ENCODE measurements at places on chromosomes 2 and 18. TPM values are rescaled to one million over a fixed set of nuclear protein-coding genes. Genes with fewer than 3 reads are reported as not detected.

Gene ATG16L1
- total RNA-seq, result 27.7 TPM

DNA sequence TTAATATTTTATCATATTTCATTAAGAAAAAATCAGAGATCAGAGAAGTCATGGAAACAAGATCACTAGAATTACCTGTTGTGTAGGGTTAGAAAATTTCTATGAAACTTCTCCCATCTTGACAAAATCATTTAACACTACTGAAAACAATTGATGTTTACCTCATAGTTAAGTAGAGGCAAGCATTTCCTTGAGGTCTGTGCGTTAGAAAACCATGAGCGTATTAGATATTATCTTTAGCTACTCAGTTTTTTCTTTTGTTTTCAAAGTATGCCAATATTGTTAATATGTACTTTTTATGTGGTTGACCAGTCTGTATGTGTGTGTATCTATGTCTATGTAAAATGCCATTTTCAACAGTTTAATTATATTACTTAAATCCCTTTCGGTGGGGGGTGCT lies 335.7 kb downstream of the PARD3B start:
- no peaks in the 10 kb centered on the region for H3K27me3 ChIP-seq
- no peak overlapping the region for H3K27ac ChIP-seq
- H3K36me3 ChIP-seq, result no peaks in the 10 kb centered on the region
- no peak overlapping the region for H3K4me3 ChIP-seq
- H3K4me1 ChIP-seq, result no peaks in the 10 kb centered on the region

Gene GAL3ST2
- not detected for total RNA-seq

DNA sequence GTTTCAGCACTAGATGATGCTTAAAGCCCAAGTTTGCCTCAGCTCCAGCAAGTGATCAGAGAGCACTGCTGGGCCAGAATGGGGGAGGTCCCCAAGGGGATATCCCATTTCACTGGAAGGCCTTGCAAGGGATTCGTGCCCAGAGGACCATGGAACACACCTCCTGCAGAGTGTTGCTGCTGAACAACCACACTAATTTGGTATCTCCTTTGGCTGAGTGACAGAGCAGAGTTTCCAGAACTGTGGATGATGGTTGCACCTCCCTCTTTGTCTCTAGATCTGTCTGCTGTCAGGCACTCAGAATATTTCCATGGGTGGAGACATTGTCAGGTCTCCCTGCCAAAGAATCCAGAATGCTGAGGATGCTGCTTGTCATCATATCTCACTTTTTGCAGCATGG lies 484.8 kb upstream of the NETO1 start:
- no peak overlapping the region for H3K4me3 ChIP-seq
- no peaks in the 10 kb centered on the region for H3K27me3 ChIP-seq
- no peak overlapping the region for H3K27ac ChIP-seq
- H3K4me1 ChIP-seq, result no peaks in the 10 kb centered on the region

DNA sequence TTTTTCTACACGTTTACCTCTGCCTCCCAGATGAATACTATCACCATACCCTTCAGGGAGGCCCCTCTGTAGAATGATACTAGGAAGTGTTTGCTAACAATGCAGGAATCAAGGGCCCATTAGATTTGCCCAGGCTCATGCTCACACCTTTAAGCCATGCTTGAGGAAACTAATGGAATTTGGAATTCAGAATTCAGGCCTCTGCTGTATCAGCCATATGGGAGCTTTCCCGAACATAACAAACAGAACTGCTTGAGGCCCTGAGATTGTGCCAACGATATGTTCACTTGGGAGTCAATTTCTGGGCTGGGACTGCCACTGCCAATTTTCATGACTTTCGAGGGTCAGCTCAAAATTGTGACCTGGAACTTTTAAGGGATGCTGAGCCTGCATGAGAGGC lies 282.5 kb downstream of the CLIP4 start:
- no peak for DNase-seq
- H3K27ac ChIP-seq, result no peak overlapping the region
- H3K4me3 ChIP-seq, result no peak overlapping the region
- no peaks in the 10 kb centered on the region for H3K36me3 ChIP-seq
- no peaks in the 10 kb centered on the region for H3K27me3 ChIP-seq

DNA sequence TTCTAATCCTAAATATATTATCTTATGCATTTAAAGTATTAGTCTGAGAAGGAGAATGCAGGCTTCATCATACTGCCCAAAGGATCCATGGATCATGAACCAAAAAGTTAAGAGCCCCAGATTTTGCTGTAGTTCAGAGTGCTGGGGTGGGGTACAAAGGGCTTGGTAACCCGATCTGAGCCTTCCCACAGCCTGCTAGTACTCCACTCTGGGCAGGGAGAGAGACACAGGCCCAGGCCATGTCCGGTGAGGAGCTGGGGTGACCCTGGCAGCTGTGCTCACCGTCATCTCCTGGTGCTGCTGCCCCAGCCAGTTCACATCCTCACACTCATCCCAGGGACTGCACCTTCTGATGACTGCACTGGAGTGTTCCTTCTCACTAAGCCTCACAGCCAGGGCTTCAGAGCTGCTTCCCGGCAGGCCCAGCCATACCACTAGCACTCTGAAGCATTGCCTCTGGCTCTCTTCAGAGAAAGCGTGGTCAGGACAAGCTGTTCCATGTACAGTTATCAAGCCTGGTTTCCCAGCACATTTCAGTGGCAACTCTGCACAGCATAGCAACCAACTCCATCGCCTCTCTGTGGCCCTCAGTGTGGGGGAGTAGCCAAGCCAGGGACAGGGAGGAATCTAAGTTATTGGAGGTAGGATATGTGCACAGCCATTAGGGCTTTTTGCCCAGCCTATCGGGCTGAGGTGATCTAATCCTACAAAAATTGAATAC lies 189.0 kb upstream of the CTAGE1 start:
- H3K36me3 ChIP-seq, result no peaks in the 10 kb centered on the region
- peaks cover 29% of the 10 kb centered on the region for H3K4me1 ChIP-seq
- no peak overlapping the region for H3K4me3 ChIP-seq
- peak; percentile 8 for DNase-seq
- no peaks in the 10 kb centered on the region for H3K27me3 ChIP-seq
- peak overlapping the region; percentile 48 for H3K27ac ChIP-seq

Gene GPR155
- 7.5 TPM for total RNA-seq

Gene GKN2
- total RNA-seq, result 195 TPM

DNA sequence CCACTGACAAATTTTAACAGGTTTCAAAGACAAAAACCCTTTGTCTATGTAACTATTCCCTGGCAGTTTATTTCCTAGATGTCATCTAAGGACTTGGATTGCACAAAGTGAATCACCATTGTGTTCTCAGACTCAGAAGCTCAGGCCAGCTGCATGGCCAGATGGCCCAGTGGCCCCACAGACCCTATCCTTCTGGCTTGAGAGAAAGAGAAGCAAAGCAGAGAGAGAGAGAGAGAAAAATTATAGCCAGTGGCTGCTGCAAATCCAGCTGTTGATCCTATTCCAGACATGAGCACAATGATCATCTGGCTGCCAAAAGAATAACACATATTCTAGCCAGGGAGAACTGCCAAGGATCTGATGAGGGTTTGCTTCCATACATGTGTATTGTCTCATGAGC lies 25.8 kb downstream of the CTLA4 start:
- no peaks in the 10 kb centered on the region for H3K4me1 ChIP-seq
- no peak overlapping the region for H3K4me3 ChIP-seq
- H3K27ac ChIP-seq, result no peak overlapping the region
- H3K27me3 ChIP-seq, result no peaks in the 10 kb centered on the region
- no peak for DNase-seq

DNA sequence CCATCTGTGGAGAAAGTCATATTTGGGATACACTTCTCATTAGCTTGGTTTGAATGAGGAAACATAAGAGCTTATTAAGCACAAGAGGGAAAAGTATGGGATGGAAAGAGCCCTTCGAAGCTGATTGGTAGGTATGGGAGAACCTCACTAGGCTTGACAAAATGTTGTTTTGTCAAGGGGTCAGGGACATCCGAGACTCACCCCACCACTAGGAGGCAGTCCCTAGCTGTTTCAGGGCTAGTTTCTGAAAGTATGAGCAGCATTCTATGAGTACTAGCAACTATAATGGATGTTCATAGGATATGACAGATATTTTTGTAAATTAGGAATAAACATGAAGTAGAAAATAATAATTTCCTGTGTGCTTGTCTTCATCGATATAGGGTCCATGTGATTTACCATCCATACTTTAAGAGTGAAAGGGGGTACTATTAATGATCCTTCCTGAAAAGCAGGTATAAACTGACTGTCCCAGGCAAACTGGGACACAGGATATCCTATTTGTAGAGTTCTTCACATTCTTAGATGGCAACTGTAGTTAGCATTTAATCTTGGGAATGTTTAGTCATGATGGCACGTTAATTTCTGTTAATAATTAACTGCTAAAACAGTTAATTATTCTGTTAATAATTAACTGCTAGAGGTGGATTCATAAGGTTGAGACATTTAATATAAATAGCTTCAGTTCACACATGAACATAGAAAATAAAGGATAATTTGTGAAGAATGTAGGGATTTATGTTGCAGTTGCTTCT lies 28.4 kb downstream of the OTX1 start:
- no peaks in the 10 kb centered on the region for H3K27me3 ChIP-seq
- H3K36me3 ChIP-seq, result no peaks in the 10 kb centered on the region
- no peak overlapping the region for H3K27ac ChIP-seq
- DNase-seq, result no peak
- H3K4me1 ChIP-seq, result no peaks in the 10 kb centered on the region

Gene KLF11
- 28.2 TPM for total RNA-seq

DNA sequence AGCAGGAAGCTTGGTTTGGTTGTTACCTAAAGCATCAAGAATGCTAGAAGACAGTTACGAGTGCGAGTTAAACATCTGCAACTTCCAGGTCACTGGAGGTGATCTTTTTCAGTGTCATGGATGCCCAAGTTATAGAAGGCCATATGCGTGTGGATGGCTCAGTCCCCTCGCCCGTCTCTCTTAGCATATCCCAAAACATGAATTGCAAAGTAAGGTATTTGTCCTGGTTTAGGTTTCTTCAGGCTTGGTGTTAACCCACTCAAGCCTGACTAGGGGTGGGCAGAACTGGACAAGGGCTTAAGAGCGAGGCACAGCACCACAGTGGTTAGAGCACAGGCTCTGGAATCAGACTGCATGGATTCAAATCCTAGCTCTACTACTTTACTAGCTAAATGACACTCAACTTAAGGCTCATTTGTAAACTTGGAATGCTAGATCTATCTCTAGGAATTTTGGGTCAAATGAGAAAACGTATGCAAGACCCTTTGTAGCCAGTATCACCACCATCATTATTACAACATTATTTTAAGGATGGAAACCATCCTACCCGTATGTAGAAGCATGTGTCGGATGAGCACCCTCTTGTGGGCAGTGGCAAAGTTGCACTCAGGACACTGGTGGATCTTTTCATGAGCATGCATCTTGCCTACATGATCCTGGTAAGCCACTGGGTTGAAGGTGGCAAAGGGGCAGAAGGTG lies 11.2 kb downstream of the ZNF142 start:
- no peak overlapping the region for H3K27ac ChIP-seq
- H3K27me3 ChIP-seq, result no peaks in the 10 kb centered on the region
- DNase-seq, result peak; percentile 30
- no peaks in the 10 kb centered on the region for H3K4me1 ChIP-seq
- H3K4me3 ChIP-seq, result no peak overlapping the region
- peaks cover 42% of the 10 kb centered on the region for H3K36me3 ChIP-seq

GRCh38 chr2:168851674-168852320 lies 38.4 kb downstream of the SPC25 start:
- no peak overlapping the region for H3K27ac ChIP-seq
- no peaks in the 10 kb centered on the region for H3K4me1 ChIP-seq
- no peak for DNase-seq
- H3K4me3 ChIP-seq, result no peak overlapping the region
- no peaks in the 10 kb centered on the region for H3K27me3 ChIP-seq

- peaks cover 51% of the 10 kb centered on the region for H3K4me1 ChIP-seq
- H3K36me3 ChIP-seq, result peaks cover 9% of the 10 kb centered on the region
- peak overlapping the region; percentile 87 for H3K27ac ChIP-seq
- no peaks in the 10 kb centered on the region for H3K27me3 ChIP-seq
- no peak overlapping the region for H3K4me3 ChIP-seq
- peak; percentile 46 for DNase-seq
Measured at GRCh38 chr18:9827793-9828505, 57.8 kb upstream of the TXNDC2 start.

GRCh38 chr2:215455958-215456357 lies 20.1 kb upstream of the FN1 start:
- no peaks in the 10 kb centered on the region for H3K36me3 ChIP-seq
- no peaks in the 10 kb centered on the region for H3K4me1 ChIP-seq
- H3K4me3 ChIP-seq, result no peak overlapping the region

Gene NEB
- total RNA-seq, result 0.31 TPM

Gene VAMP8
- total RNA-seq, result 289 TPM
